ENCODE measurements at places on chromosomes 4 and X.

GRCh38 chrX:21946925-21947641, 6.6 kb downstream of the SMS start:
- no peak for DNase-seq

DNA sequence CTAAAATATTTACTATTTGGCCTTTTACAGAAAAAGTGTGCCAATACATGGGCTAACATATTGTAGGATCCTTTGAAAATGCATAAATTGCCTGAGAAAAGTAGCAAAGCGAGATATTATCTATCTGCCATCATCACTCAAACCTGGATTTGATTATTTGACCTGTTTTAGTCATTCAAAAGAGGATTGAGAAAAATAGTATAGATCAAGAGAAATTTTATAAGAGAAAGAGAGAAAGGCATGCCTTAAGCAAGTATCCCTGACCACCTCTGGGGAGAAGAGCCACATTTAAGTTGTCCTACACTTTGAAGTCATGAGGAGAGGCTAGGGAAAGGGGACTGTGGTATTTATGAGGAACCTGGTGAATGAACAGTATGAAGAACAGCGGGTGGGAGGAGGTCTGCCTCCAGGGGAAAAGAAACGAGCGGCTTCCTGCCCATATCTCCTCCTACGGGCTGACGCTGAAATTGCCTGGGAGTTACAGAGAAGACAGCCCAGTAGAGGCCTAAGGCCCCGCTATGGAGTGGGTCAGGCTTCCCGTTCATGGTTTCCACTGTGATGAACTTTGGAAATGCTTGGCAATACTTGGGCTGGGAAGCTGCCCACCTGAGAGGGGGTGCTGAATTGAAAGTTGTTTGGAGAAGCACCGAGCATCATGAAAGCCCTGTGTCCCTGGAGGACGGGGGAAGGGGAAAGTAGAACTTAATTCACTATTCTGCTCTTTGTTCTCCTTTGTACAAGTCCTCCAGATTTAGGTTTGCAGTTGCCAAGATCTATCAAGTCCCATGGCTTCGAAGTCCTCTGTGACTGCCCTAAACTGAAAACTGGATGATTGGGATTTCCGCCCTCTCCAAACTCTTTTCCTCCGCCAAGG, 106.9 kb upstream of the ACSL4 start:
- DNase-seq = peak; percentile 71

DNA sequence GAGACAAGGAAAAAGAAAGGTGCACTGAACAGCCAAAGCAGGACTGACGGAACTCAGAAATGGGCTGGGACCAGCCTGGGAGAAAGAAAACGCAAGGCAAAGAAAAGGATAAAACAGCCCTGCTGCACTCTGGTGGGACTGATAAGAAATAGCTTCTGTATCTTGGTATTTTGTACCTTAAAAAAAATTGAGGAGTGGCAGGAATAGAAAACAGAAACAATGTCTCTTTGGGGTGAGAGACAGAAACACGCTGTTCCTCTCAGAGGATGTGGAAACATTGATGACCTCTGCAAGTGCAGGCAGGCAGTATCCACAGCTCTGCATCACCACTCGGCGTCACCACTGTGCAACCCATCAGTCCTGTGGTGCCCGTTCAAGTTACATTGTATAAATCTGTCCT, 152.5 kb upstream of the SPRY1 start:
- DNase-seq = no peak

DNA sequence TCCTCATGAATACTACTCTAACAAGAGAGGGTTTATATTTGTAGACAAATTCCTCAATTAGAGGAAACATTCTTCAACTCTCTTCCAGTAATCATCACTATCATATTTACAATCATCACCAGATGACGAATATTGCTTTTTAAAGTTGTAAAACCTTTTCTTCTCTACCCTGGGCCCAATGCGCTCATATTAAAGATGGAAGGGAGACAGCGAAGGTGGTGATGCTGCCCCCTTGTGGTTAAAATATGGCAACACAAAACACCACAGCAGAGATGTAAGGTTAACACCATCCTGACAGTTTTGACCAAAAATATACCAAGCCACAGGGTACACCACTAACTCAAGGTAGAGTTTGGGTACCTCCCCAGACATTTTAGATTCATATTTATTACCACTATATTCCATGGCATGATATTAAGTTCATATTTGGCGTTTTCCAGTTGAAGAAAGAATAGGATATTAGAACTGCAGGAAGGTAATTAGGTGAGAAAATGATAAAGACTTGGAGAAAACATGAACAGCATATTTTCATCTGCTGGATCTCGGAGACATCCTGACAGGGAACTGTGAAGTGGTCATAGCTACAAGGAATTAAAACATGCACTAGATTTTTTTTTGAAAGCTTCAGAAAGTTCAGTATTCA, 72.8 kb downstream of the SLC9A7 start:
- DNase-seq = peak; percentile 28

DNA sequence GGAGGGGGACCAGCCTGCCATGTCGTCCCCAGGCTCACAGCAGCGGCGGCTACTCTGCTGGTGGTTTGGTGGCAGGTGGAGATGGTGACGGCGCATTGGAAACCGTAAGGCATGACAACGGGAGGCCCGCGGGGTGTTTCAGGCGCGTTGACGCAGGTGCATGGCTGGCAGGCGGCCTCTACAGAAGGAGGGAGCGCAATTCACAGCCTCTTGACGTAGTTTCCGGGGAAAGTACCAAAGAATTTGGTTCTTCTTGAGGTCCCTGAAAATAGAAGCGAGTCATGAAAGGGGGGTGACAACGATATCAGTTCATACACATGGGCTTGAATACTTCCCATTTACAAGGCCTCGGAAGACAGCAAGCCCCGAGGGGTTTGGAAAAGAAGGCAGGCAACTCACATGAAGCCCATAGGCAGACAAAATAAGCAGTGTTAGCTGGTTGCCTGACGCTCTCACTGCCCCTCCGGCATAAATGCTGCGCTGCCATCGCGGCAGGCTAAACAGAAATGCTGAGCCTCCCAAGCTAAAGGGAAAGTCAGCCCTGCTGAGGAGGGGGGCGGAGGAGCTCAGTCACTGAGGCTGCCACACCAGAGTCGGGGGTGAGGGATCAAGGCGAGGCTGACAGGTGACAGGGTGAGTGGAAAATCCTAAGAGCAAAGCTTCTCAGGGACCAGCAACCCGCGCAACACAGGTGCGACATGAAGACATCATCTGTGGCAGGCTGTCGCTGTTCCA, 52.3 kb upstream of the PDLIM3 start:
- DNase-seq = no peak

DNA sequence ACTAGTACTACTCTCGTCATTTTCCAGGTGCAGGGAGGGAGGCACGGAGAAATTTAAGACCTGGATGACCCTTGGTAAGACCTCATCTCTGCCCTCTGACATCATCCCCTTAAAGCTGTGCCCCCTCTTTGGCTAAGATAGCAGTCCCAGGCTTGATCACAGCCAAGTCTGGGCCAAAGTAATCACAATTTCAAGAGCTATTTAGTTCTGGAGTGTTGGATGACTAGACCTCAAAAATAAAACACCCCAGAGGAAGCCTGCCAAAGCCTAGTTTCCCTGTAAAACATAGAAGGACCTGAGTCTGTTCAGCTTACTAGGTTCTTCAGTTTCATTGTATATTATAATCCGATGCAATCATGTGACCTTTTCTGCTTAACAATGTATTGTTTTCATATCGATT, 144.6 kb upstream of the ARHGEF9 start:
- DNase-seq = no peak

DNA sequence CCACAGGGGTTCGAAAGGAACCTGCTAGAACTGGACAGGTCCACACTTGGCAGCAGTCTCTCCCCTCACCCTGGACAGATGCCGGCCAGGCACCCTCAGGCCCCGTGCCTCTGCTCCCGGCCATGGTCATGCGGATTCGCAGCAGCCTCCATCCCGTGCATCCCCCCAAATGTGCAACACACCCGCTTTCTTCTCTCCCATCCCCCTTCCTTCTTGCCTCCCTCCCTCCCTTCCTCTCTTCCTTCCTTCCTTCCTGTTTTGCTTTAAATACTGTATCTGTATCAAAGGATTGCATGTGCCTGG, 35.0 kb upstream of the HMX1 start:
- DNase-seq = no peak

DNA sequence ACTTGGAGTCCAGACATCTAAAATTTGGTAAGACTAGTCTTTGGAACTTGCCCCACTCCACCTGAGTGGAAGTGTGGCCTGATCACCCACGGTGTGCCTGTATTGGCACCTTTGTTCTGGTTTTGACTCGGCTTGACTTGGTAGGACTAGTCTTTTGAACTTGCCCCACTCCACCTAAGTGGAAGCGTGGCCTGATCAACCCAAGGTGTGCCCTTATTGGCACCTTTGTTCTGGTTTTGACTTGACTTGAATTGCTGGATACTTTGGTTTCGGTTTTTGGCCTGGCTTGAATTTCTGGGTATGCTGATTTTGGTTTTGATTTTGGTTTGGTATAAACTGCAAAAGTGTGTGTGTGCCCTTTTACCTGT, 44.7 kb upstream of the UGT2B7 start:
- DNase-seq = no peak

DNA sequence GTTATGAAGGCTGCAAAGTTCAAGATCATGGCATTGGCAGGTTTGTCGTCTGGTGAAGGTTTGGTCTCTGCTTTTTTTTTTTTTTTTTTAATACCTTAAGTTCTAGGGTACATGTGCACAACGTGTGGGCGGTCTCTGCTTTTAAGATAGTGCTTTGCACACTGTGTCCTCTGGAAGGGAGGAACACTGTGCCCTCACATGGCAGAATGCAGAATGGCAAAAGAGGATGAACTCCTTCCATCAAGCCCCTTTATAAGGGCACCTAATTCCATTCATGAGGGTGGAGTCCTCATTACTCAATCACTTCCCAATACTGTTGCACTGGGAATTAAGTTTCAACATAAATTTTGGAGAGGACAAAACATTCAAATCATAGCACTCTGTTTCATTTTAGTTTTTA, 101.4 kb downstream of the GLRA2 start:
- no peak for DNase-seq

DNA sequence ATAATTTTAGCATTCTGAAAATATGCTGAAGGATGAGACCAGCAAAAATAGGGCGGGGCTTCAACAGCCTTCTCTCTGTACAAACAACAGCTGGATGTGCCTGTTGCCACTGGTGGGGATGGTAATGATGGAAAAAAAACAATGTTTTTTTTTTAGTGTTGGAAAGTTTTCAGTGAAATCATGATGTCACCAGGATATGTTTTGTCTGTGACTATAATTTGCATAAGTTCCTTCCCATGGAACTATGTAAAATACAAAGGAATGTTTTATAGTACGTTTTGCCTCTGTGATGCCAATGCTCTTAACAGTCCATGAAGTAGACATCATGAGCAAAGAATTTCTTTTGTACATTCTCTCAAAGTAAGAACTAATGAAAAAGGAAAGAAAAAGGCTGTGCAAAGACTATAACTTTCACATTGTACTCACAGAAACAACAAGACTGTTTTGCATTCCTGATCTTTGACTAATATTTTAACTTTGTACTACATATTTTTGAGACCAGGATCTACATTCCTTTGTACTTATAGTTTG, 589.7 kb downstream of the SPRY1 start:
- DNase-seq = peak; percentile 7

DNA sequence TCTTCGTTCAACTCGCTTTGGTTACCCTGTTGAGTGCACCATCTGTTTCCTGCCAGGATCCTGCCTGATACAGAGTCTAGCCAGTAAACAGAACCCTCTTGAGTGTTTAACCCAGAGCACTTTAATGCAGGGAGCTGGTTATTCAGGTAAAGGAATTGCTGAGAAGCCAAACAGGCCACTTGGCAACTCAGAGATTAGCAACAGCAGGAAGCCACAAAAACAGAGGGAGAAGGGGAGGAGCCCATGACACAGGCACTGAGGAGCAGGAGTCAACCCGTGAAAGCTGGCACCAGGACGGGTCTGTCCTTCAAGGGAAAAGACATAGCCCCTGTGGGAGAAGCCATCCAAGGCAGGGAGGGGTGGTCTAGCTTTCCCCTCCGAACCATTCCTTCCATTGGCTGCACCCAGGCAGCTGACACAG, 641.4 kb downstream of the ZNF674 start:
- DNase-seq = no peak

DNA sequence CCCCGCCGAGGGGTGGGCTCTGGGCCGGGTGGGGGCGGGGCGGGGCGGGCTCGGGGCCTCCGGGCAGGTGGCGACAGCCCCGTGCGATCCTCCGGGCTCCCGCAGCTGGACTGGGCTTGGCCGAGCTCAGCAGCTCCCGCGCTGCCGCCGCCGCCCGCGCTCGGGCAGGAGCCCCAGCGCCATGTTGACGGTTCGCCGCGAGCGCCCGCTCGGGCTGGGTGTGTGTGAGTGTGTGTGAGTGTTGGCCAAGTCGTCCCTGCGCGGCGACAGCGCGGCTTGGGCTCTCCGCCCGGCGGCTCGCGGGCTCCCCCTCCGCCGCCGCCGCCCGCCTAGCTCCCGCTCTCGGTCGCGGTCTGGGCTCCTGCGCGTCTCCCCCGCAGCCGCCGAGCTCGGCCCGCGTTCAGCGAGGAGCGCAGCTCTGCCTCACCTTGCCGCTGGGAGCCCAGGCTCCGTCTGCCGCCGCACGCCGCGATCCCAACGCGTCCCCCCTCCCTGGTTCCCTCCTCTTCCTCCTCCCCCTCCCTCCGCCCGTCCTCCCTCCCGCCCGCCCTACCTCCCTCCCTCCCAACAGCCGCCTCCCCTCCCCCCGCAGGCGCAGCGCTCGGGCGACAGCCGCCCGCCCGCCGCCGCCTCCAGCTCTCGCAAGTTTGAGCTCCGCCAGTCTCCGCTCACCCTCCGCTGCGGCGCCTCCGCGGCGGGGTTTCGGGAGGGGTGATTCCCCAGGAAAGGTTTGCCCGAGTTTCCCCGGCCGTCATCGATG, at the start of gene BCOR:
Gene BCOR, minus strand, starts transcription at position 455 of the 760 bp plus-strand sequence. CDS start 20,029 bp downstream, outside the sequence.
- peak; percentile 47 for DNase-seq

DNA sequence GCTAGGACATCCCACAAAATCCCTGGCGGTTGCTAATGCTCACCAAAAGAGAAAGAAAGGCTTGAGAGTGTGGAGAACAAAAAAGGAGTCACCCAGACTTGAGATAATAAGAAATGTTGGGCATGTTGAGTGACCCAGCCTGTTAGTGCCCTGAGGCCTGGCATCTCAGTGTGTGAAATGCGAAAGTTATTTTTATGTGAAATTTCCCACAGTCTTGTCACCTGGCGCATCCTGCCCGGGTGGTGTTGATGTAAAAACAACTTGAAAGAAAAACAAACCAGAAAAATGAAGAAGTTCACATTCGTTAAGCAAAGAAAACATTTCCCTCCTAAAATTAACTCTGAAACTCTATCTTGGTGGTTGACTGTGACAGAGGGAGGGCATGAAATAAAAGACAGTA, 495.2 kb downstream of the MID1IP1 start:
- no peak for DNase-seq

DNA sequence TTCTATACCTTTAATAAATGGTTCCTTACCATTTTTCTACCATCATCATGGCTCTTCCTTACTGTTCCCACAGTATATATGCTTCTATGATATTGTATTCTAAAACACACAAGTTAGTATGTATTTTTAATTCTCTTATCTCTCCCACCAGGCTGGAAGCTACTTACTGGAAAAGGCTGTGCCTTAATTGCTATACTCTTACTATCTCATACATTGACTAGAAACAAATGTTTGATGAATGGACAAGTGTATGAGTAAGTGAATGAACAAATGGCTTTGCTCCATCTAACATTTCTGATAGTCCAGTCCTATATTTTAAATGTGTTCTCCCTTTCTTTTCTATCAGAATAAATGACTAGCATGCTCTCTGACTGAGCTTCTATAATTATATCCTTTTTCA, 320.8 kb upstream of the RASGEF1B start:
- no peak for DNase-seq

Measured in ACHN (cell line).